Vagina (tissue), 2 donors: ENCODE measurements at places on chromosomes 3 and 15.

DNA sequence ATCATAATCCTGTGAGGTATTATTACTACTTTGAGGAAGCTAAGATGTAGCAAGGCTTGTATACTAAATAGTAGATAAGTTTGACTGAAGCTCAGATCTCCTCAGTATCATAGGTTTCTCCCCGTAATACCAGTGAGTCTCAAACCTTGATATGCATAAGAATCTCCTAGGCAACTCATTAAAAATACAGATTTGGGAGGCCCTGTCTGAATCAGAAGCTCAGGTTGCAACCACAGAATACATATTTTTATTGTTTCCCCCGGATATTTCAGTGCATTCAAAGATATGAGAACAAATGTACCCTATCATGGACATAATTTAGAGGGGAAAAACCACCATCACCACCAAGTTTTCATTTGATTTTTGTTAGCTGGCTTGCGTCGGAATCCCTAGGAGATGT, 242.1 kb upstream of the C2CD4B start:
- no peaks in the 10 kb centered on the region for H3K27me3 ChIP-seq
- H3K27ac ChIP-seq, result no peak overlapping the region
- no peak for DNase-seq
- no peak overlapping the region for H3K4me3 ChIP-seq
- H3K36me3 ChIP-seq, result no peaks in the 10 kb centered on the region

GRCh38 chr3:189537135-189537534, 94.1 kb upstream of the TP63 start:
- H3K4me1 ChIP-seq, result no peaks in the 10 kb centered on the region
- H3K36me3 ChIP-seq, result no peaks in the 10 kb centered on the region
- no peak for DNase-seq
- no peaks in the 10 kb centered on the region for H3K27me3 ChIP-seq
- H3K27ac ChIP-seq, result no peak overlapping the region

- H3K4me3 ChIP-seq, result no peak overlapping the region
- peak; percentile 77 for DNase-seq
- H3K27me3 ChIP-seq, result no peaks in the 10 kb centered on the region
- peaks cover 23% of the 10 kb centered on the region for H3K4me1 ChIP-seq
- no peaks in the 10 kb centered on the region for H3K36me3 ChIP-seq
- no peak overlapping the region for H3K27ac ChIP-seq
Measured at GRCh38 chr15:69288531-69289341, 10.0 kb upstream of the PAQR5 start.

GRCh38 chr15:42155546-42156242, 742 bp downstream of the PLA2G4F start:
- H3K27me3 ChIP-seq, result no peaks in the 10 kb centered on the region
- no peak for DNase-seq
- peak overlapping the region; percentile 27 for H3K27ac ChIP-seq
- H3K4me1 ChIP-seq, result peaks cover 35% of the 10 kb centered on the region
- peak overlapping the region; percentile 45 for H3K4me3 ChIP-seq

DNA sequence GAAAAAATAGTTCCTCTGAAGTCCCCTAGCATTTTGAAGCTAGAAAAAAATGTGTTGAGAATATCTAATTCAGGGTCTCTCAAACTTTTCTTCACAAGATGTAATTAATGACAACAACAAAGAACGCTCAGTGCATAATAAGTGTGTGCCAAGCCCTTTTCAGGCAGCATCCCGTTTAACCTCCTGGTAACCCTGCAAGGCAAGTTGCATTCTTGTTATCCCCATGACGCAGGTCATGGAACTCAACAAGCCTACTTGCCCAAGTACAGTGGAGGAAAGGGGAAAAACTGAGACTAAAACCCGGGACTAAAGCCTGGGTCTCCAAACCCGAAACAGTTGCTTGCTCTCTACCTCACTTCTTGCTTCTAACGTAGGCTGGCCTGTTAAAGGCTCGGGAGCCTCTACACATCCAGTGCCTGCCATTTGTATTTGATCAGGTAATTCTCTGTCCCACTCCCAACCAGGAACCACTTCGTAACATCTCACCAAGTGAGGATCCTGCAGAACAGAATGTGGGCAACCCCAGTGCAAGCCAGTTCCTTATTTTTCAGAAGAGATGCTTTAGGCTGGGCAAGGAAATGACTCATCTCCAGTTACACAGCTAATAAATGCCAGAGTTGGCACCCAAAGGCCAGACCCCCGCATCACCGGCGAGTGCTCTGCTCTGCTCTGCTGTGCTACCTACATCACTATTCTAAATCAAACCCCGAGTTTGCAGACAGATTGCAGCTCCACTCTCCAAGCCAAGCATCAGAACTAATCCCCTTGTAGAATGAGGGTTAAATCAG, 28.3 kb downstream of the LMCD1 start:
- H3K4me3 ChIP-seq, result no peak overlapping the region
- H3K36me3 ChIP-seq, result no peaks in the 10 kb centered on the region
- peak overlapping the region; percentile 45 for H3K27ac ChIP-seq
- peaks cover 66% of the 10 kb centered on the region for H3K4me1 ChIP-seq

DNA sequence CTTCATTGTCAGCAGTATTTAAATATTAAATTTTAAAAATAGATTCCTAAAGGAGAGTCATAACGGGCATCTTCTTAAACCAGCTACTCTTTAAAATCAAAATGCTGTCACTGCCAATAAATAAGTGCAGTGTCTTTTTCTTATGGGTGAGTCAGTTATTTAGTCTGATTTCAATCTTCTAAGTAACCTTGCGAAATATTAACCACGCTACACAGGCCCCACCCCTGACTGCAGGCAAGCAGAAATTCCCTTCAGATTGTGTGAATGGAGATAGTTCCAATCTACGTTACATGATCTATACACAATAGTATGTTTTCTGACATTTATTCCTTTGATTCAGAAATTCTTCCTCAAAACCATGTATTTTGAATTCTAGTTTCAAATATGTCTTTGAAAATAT, 141.5 kb downstream of the GADL1 start:
- no peak overlapping the region for H3K4me3 ChIP-seq
- peak overlapping the region; percentile 27 for H3K27ac ChIP-seq
- H3K36me3 ChIP-seq, result no peaks in the 10 kb centered on the region
- peaks cover 5% of the 10 kb centered on the region for H3K4me1 ChIP-seq

GRCh38 chr3:61589856-61590255, 28.5 kb downstream of the PTPRG start:
- H3K27ac ChIP-seq, result no peak overlapping the region
- no peak for DNase-seq
- H3K36me3 ChIP-seq, result no peaks in the 10 kb centered on the region
- H3K4me3 ChIP-seq, result no peak overlapping the region
- H3K4me1 ChIP-seq, result peaks cover 7% of the 10 kb centered on the region
- no peaks in the 10 kb centered on the region for H3K27me3 ChIP-seq

- no peaks in the 10 kb centered on the region for H3K36me3 ChIP-seq
- H3K4me1 ChIP-seq, result peaks cover 9% of the 10 kb centered on the region
- no peaks in the 10 kb centered on the region for H3K27me3 ChIP-seq
- DNase-seq, result peak; percentile 43
- H3K27ac ChIP-seq, result no peak overlapping the region
- no peak overlapping the region for H3K4me3 ChIP-seq
Measured at GRCh38 chr3:134073583-134073945, 43.8 kb upstream of the SLCO2A1 start.

- no peak for DNase-seq
- no peak overlapping the region for H3K4me3 ChIP-seq
- no peaks in the 10 kb centered on the region for H3K27me3 ChIP-seq
- peaks cover 30% of the 10 kb centered on the region for H3K4me1 ChIP-seq
Measured at GRCh38 chr15:38066612-38067011, 132.2 kb downstream of the TMCO5A start.

DNA sequence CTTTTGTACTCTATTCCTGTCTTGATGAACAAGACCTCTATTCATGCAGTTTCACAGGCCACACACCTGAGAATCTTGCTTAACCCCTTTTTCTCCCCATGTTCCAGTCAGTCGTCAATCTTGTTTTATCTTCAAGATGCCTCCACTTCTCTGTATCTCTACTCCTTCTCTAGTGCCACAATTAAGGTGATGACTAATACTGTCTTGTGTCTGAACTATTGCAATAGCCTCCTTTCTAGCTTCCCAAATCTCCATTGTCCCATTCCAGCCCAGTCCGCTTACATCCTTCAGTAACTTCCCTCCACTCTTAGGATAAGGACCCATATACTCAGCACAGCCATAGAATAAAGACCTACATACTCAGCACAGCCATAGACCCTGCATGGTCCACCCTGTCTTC, 24.7 kb downstream of the CHST14 start:
- no peak for DNase-seq
- H3K4me1 ChIP-seq, result no peaks in the 10 kb centered on the region
- no peaks in the 10 kb centered on the region for H3K36me3 ChIP-seq
- no peaks in the 10 kb centered on the region for H3K27me3 ChIP-seq

DNA sequence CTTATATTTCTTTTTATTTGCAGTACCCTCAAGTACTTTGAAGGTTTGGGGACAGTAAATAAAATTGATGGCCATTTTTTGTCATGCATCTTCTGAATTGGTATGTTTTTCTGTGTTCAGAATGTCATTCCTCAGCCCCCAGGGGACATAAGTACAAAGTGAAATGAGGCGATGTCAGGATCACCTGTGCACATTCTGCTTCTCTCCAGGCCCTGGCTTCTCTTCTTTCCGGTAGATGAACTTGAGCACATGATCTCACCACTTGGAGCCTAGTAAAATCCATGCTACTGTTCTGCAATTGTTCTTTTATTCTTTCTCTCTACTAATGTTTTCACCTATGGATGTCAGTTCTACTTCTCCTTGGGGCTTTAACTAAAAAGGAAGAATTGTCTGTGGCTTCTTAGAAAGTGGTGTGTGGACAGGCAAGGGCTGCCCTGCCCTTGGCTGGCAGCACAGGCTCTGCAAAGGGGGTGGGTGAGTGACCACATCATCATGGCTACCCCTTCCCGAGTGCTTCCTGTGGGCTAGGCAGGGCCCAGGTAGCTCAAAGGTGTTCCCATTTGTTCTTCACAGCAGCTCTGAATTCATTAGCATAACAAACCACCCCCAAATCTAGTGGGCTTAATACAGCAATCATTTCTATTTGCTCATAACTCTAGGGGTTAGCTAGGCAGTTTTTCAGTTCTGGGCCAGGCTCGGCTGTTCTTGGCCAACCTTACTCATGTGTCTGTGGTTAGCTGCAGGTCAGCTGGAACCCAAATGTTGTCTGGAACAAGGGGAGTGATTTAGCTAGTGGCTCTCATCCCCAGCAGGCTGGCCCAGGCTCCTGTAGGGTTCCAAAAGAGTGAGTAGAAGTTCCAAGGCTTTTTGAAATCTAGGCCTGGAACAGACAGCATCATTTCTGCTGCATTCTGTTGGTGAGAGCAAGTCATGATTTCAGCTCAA, 154.0 kb upstream of the CTDSPL start:
- no peak overlapping the region for H3K27ac ChIP-seq
- H3K27me3 ChIP-seq, result no peaks in the 10 kb centered on the region
- H3K4me1 ChIP-seq, result peaks cover 4% of the 10 kb centered on the region
- DNase-seq, result no peak
- no peaks in the 10 kb centered on the region for H3K36me3 ChIP-seq

DNA sequence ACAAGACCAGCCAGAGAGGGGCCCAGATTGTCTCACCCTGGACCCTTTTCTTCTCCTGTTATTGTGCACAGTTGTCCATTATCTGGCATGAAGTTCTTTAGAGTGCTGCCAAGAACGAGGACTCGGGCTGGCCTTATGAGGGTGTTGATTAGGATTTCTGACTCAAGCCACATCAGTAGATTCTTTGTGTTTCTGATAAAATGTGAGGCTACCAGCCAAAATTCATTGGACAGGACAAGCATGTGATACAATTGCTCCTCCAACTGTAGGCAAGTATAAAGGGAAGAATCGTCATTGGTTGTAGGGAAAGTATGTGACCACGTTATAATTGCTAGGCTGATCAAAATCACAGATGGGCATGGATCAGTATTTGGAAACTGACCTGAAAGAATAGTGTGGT, 99.2 kb upstream of the TMC3 start:
- DNase-seq, result no peak
- no peak overlapping the region for H3K4me3 ChIP-seq
- H3K27ac ChIP-seq, result no peak overlapping the region
- no peaks in the 10 kb centered on the region for H3K4me1 ChIP-seq

GRCh38 chr3:55164191-55164590, 236.3 kb upstream of the LRTM1 start:
- no peaks in the 10 kb centered on the region for H3K36me3 ChIP-seq
- H3K27ac ChIP-seq, result no peak overlapping the region
- H3K4me1 ChIP-seq, result peaks cover 10% of the 10 kb centered on the region
- no peak overlapping the region for H3K4me3 ChIP-seq
- no peaks in the 10 kb centered on the region for H3K27me3 ChIP-seq

GRCh38 chr3:185082149-185082548, 70.7 kb downstream of the C3orf70 start:
- H3K27ac ChIP-seq, result no peak overlapping the region
- H3K36me3 ChIP-seq, result no peaks in the 10 kb centered on the region
- H3K27me3 ChIP-seq, result no peaks in the 10 kb centered on the region
- no peaks in the 10 kb centered on the region for H3K4me1 ChIP-seq
- H3K4me3 ChIP-seq, result no peak overlapping the region

DNA sequence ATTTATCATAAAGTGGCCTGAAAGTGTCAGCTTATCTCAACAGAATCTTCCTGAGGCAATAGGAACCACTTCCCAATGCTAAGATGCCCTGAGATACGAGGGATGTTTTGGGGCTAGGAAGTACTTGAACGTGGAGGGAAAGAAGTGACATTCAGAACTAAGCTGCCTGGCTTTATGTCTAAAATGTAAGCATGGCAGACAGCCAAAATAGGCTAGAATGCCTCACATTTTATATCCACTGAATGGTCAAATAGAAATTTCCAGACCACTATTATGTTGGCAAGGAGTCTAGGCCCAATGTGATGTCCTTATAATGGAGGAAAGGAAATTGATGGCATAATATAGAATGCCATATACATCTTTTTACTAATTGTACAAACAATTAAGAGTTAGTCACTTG, 154.9 kb downstream of the PEX5L start:
- no peak overlapping the region for H3K4me3 ChIP-seq
- DNase-seq, result no peak
- no peaks in the 10 kb centered on the region for H3K27me3 ChIP-seq
- H3K27ac ChIP-seq, result no peak overlapping the region
- H3K36me3 ChIP-seq, result no peaks in the 10 kb centered on the region
- H3K4me1 ChIP-seq, result no peaks in the 10 kb centered on the region

GRCh38 chr3:114867835-114868503, 279.1 kb downstream of the ZBTB20 start:
- no peak overlapping the region for H3K27ac ChIP-seq
- no peak for DNase-seq
- H3K36me3 ChIP-seq, result no peaks in the 10 kb centered on the region

DNA sequence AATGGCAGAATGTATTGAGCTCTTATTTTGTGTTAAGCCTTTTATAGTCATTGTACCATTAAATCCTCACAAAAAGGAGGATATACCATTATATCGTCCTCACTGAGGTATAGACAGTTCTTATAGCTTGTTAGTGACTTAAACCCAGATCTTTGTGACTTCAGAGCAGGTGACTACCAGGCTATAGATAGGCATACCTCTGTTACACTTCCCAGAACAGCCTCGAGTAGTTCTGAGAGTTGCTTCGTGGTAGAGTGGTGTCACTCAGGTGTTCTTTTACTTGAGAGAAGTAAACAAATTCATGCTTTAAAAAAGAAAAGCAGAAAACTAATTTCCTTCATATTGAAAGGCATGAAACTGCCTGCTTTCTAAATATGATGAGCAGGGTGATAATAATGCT, 59.9 kb downstream of the SEC22A start:
- no peaks in the 10 kb centered on the region for H3K4me1 ChIP-seq
- H3K27me3 ChIP-seq, result no peaks in the 10 kb centered on the region
- no peak overlapping the region for H3K4me3 ChIP-seq
- no peaks in the 10 kb centered on the region for H3K36me3 ChIP-seq
- no peak overlapping the region for H3K27ac ChIP-seq
